ENCODE measurements at places on chromosomes 11 and 22.

- no peak for DNase-seq
Measured at GRCh38 chr11:118439646-118440045, 3.4 kb downstream of the KMT2A start.

DNA sequence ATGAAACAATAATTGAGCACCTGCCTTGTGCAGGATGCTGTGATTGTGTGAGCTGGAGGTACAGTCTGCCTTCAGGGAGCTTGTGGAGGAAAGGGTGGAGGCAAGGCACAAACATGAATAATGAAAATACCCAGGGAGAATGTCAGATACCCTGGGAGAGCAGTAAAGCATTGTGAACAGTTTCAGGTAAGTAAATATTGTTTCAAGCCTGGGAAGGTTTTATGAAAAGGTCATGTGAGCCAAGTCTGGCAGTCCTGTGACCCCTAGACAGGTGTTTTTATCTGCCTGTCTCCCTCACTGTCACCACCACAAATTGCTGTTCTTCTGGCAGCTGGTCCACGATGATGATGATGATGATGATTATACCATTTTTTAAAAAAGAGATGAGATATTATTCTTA lies 32.0 kb downstream of the SPECC1L start:
- no peak for DNase-seq

DNA sequence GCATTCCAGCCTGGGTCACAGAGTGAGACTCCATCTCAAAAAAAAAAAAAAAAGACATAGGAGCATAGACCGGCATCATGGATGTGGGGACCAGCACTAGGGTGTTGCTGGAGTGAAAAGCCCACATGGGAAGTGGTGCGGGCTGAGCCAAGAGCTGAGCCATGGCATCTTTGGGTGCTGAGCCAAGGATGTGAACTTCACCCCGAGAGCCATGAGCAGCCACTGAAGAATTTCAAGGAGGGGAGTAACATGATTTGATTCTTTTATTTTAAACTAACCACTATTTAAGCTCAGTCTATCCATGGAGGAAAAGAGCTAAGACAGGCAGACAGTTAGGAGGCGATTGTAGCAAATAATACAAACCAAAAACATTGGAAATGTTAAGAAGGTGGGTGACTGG lies 57.4 kb downstream of the AHNAK start:
- no peak for DNase-seq

DNA sequence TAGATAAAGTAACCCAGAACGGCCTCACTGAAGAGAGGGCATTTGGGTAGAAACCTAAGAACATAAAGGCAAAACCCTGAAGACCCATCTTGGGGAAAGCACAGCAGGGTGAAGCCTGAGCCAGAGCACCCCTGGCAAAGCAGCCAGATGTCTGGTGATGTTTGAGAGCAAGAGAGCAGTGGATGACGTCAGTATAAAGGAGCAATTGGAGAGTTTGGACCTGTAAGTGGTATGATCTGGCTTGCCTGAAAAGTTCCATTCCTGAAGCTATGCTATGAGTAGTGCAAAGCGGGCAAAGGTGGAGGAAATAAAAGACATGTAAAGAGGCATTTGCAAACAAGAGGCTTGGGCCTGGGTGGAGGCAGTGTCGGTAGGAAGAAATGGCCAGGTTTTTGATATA lies 167.8 kb downstream of the MSANTD4 start:
- DNase-seq: no peak

- peak; percentile 17 for DNase-seq
Measured at GRCh38 chr11:128116885-128117284, 470.5 kb downstream of the ETS1 start.

DNA sequence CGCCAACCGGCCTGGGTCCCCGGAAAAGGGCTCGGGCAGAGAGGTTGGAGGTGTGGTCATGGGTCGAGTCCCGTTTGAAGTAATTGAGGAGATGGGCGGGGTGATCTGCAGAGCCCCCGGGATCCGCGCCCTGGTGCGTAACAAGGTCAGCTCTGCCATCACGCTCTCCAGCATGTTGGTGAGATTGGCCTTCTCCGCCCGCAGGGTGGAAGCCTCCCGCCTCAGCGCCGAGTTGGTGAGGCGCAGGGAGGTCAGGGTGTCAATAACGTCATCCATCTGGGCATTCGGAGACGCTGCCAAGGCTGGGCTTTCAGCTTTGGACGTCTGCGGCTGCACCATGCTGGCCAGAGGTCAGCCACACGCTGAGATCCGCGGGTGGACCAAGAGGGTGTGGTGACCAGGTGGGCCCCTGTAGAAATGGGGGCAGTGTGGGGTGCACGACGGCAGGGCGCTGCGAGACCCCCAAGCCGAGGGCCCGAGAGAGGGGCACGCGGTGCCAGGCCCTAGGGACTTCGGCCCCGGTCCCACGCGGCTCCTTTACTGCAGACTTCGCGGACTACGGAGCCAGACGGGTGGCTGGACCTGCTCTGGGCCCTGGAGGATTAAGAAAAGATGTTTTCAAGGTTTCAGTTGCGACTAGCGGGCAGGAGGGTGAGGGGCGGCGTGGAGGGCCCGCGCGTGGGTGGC lies 672 bp downstream of the RTL6 start:
- peak; percentile 21 for DNase-seq

- DNase-seq: no peak
Measured at GRCh38 chr11:24312464-24313238, 184.2 kb upstream of the LUZP2 start.

DNA sequence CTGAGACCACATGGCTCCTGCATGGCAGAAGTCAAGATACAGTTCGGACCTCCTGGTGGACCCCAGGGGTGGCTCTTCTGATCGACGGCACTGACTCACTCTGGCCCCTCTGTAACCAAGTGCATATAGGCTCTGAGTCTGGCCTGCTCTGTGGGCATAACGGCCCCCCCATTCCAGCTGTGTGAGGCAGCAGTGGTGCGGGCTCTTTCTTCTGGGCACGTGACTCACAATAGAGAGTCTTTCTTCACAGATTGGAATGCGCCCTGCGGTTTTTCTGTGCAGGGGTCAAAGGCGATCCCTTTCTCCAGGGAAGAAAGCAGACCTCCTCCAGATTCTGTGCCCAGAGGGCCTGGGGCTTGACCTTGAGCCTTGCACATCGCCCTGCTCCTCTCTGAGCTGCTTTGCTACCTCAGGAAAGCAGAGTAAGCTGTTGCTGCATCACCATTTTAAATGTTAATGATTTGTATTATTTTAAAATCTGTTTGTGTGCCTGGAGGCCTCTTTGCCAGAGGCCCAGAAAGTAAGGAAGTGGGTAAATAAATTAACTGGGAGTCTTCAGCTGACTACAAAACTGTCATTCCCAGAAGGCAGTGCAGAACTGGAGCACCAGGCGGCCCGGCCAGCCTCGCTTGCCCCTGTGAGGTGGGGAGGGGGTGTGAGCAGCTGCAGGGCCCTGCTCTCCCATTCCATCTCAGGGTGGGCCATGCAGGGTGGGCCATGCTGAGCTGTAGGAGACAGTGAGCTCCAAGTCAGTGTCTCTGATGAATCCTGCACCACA lies 199.0 kb downstream of the GRIK4 start:
- no peak for DNase-seq

DNA sequence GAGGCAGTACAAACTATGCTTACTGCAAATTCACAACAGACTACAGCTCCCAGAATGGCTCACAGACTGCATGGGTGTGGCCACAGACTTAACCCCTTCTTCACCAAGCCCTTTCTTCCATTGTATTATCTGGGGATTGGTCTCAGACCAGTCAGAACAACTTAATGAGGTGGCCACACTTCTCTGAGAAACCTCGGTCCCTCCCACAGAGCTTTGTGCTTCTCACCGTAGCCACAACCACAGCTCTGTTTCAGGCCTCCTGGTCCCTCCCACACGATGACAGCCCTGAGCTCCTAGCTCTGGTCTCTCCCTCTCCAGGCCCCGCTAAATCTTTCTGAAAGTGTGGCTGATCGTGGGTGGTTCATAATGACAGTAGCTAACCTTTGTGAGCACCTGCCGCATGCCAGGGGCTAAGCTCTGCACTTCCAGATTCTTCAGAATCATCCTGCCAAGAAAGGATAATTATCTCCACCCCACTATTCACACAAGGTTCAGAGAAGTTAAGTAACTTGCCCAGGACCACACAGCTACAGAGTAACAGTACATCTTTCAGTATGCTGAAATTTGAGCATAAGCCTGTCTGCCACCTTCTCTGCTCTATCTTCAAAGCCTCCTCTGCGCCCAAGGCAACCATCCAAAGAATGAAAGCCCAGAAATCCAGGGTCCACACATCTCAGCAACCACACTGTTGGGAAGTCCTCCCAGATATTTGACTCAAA lies 5.4 kb downstream of the PDE2A start:
- DNase-seq: no peak

- no peak for DNase-seq
Measured at GRCh38 chr11:93525601-93526345, 17.4 kb downstream of the SMCO4 start.

GRCh38 chr22:29307596-29308147 lies 1.2 kb downstream of the GAS2L1 start:
- no peak for DNase-seq

DNA sequence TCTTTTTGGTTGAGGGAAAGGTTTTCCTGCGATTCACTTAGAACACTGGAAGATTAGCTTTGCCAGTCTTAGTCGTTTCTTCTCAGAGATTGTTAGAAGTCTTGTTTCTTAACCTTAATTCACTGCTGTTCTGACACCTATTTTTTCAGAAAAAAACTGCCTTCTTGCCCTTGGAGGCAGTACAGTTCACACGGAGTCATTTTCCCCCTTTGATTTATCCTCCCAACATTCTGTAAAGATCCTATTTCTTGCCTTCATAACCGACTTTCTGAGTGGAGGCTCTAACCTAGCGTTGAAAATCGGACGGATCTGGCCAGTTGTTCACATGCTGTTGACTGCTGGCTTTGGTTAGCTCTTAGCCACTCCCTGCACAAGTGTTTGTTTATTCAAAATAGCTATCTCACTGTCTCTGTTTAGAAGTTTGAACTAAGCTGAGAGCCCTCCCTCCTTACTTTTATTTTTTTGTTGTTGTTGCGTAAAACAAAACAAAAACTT lies 737 bp downstream of the BCL2L13 start:
- DNase-seq: no peak

- DNase-seq: no peak
Measured at GRCh38 chr11:85967457-85967856, 101.4 kb downstream of the PICALM start.

DNA sequence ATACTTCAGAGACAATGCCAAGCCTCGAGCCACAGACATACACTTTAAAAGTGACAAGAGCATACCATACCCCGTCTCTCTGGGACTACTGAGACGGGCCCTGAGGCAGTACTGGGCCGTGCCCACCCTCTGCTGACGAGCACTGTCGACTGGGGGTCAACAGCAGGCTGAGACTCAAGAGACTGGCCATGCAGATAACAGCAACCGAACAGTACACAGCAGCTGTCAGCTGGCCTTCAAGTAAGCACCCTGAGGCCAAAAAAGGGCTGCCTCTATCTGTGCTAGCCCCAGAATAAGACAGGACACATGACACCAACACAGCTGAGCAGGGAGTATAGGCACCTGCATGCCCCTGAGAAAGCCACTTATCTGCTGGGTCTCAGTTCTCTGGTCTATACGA lies 18.9 kb upstream of the TMEM121B start:
- no peak for DNase-seq

GRCh38 chr22:30116362-30117117 lies 36.3 kb downstream of the HORMAD2 start:
- DNase-seq: no peak

DNA sequence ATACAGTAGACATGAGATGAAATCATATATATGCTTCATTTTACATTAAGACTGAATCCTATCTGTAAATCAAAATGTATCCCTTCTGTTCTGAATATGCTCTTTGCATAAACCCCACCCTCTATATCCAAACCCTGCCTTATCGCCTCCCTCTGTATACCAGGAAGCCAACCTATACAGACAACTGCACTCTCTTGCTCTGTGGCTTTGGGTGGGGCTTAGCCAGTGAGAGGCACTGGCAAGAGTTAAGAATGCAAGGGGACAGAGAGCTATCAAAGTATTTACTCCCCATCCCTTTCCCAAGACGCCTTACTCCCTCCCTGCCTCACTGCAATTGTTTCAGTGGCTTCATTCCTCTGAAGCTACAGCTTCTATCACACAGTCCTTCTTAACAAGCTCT lies 309.8 kb downstream of the TTC28 start:
- DNase-seq: no peak

DNA sequence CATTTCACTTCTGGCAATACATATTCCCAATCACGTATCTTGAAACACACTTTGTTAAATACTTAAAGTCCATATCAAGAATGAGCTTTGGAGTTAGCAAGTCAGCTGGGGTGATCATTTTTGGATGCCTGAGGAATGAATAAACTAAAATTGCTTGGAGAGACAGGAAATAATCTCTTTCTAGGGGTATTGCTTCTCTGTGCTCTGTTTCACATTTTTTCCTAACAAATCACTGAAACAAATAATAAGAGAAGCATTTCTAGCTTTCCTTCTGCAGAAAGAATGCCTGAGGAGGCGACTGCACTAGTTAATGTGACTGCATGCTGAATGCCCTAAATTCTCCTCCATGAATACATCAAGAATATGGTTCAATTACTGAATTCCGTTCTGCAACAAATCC lies 541.4 kb upstream of the CCDC90B start:
- DNase-seq: no peak

- DNase-seq: no peak
Measured at GRCh38 chr11:102530558-102530957, at the start of gene MMP7. MMP7 (minus strand) TSS chr11:102530747; CDS start chr11:102530700, 47 bp downstream.

DNA sequence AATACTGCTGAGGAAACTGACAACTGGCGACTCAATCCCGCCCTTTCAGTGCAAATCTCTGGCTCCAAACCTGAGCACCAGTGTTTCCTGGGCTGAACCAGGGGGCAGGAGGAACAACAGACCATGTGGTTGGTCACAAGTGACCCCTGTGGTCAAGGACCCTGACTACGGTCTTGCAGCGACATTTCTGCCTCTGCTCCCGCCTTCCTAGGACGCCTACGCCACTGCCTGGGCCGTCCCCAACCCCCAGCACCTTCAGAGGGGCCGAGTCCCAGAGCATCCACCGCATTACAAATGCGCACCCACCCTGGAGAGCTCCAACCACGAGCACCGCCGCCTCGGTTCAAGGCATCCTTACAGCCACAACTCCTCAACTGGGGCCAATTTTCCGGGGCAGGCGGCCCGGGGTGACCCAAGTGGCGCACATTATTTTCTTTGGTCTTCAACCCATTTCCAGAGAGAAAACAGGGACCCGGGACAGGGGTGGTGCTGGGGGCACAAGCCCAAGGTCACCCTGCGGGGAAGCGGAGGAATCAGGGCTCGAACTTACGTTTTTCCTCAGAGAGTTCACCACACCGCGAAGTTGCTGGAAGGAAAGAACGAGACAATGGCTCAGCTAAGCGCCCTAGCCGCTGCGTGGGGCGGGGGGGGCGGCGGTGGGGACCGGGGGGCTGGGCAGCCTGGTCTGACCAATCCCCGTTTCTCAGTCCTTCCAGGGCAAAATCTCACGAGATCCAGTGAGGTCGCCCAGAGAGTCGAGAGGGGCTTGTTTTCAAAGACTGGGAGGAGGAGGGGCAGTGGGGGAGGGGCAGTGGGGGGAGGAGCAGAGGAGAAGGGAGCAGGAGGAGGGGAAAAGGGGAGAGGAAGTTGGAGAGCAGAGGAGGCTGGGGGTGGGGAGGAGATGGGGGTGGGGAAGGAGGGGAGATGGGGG lies 1.8 kb downstream of the PRAME start:
- DNase-seq: no peak
